ENCODE measurements at places on chromosomes 2 and 18.
A peak's percentile ranks its signal among the peaks of the same experiment; 100 is the strongest.

DNA sequence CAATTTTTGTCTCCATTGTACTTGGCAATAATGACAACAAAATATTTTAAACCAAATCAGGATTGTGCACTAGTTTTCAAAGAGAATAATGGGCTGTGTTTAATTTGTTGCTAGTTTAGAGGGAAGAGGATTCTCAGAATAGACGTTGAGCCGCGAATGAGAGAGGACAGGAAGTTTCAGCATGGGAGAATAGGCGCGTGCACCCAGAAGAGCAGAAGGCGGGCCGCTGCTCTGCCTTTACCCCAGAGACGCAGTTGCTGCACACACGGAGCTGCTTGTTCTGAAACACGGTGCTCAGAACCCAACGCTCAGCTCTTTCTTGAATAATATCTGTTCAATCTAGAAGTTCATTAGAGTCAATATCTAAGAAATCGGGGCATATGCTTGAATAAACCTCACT, 223.4 kb downstream of the MYT1L start:
- no peak for DNase-seq

GRCh38 chr2:217790195-217790594, 212.6 kb downstream of the TNS1 start:
- DNase-seq: no peak

- no peak for DNase-seq
Observed at GRCh38 chr2:49845671-49846070, 691.4 kb upstream of the FSHR start.

DNA sequence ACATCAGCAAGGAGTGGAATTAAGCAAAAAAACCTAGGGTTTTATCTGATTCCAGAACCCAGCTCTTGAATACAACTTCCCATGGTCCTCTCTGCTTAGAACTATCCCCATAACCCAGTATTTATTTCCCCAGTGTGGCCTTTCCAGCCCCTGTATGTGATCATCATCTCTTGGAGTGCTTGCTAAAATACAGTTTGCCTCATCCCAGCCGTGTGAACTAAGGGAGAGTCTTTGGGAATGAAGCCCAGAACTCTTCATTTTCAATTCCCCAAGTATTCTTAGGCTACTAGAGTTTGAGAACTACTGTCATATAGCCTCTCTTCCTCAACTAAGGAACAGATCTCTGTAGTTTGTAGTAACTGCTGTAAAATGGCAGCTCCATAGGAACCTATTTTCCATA, 173.1 kb downstream of the LCLAT1 start:
- no peak for DNase-seq

DNA sequence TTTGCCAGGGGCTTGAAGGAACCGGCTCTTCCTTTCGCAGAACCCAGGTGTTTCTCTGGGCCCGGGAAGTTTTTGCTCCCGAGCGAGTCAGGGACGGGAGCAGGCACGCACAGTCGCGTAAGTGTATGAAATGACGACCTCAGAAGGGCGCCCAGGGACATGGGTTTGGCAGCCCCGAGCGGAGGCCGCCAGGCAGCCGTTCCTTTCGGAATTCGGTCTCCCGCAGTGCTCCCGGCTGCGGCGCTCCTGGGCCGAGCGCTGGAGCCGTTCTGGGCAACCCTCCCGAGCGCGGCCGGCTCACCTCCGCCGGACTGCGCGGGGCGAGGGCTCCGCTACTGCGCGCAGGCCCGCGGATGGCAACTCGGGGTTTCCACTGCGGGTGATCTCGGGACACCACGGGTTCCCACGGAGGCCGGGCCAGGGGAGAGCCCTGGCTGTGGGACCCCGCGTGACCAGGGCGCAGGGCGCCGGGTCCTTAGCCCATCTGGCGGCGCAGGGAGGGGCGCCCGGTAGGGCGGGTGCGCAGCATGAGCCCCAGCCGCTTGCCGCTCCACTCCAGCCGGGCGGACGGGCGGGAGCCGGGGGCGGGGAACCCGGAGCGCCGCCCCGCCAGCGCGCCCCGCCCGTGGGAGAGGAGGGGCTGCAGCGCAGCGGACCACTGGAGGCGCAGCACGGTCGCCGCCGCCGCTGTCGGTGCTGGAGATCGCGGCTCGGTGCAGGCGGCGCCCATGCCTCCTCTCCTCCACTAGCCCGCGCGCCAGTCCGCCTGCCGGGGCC, at the start of gene OSBPL6:
TSS of gene OSBPL6 (plus strand) at position 690 of the 777 bp plus-strand sequence. CDS start 111,673 bp downstream, outside the sequence.
- peak; percentile 55 for DNase-seq

GRCh38 chr18:45852631-45853030, 27.2 kb downstream of the SIGLEC15 start:
- no peak for DNase-seq

DNA sequence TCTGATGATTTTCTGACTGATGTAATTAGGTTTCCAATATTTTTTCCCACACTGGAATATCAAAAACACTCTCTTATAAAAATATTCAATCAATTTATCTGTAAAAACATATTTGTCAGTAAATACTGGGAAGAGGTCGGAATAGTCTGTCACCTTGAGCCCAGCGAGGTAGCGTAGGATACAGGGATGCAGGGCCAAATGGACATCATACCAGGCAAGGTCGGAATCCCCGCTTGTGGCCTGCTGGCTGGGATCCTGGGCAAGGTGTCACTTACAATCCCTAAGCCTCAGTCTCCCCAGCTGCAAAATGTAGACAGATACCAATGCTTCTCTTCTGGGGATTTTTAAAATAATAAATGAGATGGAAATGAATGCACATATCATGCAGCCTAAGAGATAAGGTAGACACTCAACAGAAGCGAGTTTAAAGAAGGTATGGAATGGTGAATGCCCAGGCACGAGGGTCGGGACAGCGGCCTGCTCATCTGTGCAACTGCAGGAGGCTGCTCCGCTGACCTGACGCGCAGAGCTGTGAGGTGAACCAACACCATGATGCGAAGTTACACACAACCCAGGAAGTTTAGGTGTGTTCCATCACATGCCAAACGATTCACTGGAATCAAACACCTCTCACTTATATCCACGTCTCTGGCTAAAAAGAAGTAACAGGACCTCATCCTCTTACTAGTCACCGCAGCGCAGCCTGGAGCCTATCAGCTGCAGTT, 98.2 kb downstream of the EIPR1 start:
- no peak for DNase-seq

DNA sequence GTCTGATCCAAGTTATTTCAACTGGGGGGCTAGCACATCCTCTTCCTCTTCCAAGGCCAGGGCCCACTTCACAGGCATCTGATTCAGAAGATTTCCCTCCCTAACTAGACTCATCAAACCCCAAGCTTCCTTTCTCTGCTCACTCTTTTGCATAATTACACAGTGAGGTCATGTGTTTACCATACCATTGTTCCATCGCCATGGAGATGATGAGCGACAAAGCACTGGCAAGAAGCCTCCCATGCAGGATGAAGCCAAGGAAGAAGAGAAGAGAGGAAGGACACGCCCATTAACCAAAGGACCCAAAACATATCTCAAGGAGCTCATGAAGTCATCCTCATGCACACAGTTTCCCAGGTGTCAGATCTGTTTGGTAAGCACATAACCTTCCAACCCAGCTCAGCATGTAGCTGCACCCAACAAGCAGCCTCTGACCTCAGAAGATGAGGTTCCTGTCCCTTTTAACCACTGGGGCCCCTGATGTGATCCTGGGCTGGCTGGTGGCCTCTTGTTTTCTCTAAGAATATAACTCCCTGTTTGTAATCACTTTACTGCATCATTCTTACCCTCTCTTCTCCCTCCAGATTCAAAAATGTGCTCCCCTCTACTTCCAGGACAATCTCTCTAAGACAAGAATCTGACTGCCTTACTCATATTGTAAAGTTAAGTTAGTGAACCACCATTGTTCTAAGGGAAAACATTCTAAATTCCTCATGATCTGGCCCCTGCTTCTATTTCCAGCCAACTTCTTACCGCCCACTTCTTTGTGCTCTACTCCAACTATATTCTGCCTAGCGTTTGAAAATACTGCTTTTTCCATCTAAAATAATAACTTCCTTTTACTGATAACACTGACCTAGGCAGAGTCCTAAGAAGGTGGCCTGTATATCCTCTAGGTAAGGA, 190.1 kb downstream of the TTC32 start:
- peak; percentile 94 for DNase-seq

DNA sequence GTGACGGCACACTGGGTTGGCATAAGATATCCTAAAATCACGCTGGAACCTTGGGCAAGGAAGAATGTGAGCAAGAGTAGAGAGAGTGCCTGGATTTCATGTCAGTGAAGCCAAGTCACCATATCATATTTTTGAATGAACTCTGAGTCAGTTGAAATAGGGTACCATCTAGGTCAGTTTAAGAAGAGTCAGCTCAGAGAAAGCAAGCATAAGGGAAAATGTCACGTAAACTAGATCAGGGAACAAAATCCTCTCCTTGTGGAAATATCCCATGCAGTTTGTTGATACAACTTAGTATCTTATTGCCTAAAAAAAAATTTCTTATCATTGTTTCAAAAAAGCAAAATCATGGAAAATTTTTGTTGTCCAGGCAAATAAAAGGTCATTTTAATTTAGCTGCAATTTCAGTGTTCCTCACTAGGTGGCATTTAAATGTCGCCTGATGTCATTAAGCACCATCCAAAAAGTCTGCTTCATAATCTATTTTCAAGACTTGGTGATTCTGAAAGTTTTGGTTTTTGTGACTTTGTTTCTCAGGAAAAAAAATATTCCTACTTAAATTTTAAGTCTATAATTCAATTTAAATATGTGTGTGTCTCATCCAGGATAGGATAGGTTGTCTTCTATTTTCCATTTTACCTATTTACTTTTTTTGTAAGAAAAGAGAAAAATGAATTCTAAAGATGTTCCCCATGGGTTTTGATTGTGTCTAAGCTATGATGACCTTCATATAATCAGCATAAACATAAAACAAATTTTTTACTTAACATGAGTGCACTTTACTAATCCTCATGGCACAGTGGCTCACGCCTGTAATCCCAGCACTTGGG, 19.6 kb downstream of the RSAD2 start:
- peak; percentile 12 for DNase-seq

DNA sequence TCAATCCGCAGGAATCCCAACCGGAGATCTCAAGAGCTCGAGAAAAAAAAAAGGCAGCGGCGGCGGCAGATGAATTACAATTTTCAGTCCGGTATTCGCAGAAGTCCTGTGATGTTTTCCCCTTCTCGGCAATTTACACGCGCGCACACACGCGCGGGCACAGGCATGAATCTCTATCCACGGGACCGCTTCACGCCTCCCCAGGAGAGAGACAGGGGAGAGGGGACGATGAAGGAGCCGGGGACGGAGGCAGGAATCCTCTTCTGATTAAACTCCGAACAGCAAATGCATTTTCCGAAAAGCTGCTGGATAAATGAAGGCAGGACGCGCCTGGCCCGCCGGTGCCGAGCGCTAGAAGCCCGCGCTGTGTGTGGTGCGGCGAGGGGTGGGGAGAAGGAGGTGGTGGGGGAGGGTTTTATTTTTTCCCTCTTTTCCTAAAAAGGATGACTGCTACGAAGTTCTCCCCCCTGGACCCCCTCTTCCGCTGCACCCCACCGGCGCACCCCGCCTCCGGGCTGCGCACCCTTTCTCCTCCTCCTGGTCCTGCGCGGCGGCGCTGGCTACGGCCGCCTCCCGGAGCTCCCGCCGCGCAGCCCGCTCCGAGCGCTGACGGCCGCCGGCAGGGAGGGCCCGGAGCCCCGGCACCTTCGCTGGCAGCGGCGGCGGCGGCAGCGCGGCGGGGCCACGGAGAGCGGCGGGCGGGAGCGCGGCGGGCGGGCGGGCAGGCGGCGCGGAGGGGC, at the start of gene BCL2:
TSS of gene BCL2 (minus strand) at position 387 of the 740 bp plus-strand sequence.
- DNase-seq: peak; percentile 29

DNA sequence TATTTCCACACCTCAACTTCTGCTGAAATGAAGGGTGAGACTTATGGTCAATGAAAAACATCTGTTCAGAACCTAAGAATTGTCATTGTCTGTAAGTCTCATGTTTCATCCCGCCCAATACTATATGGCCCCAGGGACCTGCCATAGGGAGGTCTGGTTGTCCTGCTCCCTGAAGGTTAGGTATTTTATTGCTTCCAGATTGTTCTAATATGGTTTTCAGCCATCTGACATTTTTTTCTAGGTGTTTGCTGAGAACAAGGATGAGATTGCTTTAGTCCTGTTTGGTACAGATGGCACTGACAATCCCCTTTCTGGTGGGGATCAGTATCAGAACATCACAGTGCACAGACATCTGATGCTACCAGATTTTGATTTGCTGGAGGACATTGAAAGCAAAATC, 7.3 kb downstream of the XRCC5 start:
- DNase-seq: no peak

DNA sequence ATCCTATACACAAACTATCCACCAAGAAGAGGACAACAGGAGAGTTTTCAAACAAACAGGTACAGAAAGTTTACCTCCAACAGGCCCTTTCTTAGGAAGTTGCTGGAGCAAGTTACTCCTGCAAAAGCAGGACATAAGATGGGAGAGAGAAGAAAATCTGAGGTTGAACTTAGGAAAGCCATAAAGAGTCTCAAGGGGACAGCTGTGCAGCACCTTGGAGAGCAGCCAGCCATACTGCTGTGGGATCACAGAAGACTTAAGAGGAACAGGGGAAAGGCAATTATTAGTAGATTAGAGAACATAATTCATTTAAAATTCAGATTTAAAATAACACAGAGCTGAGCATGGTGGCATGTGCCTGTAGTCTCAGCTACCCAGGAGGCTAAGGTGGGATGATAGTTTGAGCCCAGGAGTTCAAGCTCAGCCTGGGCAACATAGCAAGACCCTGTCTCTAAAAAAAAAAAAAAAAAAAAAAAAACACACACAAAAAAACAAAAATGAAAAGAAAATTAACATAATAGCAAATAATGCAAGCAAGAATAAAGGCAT, 148.1 kb upstream of the SIX3 start:
- DNase-seq: no peak

- DNase-seq: no peak
Observed at GRCh38 chr18:76435316-76435989, 59.6 kb downstream of the ZNF516 start.

- no peak for DNase-seq
Observed at GRCh38 chr18:23077493-23078256, 57.6 kb upstream of the CABLES1 start.

DNA sequence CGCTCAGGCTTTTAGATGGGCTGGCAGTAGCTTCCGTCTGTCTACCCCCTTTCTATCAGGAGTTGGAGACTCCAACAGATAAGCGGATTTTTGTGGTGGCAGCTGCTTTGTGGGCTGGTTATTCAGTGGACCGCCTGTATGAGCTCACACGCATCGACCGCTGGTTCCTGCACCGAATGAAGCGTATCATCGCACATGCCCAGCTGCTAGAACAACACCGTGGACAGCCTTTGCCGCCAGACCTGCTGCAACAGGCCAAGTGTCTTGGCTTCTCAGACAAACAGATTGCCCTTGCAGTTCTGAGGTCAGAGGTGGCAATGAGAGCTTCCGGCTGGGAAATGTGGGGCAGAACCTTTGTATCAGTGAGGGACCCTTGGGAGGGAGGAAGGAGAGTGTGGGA, 14.8 kb downstream of the CAD start:
- DNase-seq: no peak

DNA sequence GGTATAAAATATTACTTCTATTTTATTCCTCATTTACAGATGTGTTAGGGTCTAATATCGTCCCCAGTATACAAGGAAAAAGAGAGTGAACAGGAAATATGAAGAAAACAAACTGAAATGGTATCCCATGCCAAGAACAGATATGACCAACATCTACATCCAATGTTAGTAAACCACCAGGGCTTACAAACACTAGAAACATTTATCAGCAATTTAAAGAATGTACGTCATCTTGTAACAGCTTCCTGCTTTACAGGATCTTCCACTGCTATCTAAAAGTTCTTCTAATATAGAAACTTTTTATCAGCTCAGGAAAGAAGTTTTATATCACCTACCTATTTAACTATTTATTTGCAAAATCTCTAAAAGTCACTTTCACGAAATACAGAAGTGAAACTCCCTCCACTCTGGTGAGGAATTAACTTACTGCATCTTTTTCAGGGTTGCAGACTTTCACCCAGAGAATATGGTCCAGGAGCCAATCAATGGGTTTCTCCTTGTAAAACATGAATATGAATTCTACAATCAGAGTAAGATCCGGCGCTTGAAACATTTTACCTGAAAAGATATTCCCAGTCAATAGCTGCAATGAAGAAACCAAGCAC, 35.2 kb downstream of the UNC50 start:
- DNase-seq: no peak

Measured in kidney glomerular epithelial cell (primary cell).